Retina (tissue), 1 donor: ENCODE measurements at places on chromosomes 4 and X.
A peak's percentile ranks its signal among the peaks of the same experiment; 100 is the strongest.

GRCh38 chr4:81038636-81039350, 8.3 kb downstream of the BMP3 start:
- DNase-seq, result no peak

DNA sequence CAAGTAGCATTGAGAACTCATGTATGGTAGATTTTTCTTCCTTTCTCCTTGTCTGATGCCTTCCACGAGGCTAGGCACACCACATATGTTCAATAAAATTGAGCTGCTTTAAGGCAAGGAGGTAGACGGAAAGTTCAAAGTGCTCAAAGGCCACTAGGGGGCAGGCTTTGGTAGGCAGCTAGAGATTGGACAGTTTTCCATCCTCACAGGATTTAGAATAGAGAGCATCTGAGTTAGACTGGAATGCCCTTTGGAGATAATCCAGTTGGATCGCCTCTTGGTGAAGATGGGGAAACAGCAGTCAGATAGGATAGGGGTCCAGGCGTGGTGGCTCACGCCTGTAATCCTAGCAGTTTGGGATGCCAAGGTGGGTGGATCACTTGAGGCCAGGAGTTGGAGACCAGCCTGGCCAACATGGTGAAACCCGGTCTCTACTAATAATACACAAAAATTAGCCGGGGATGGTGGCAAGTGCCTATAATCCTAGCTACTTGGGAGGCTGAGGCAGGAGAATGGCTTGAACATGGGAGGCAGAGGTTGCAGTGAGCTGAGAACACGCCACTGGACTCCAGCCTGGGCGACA, 30.4 kb downstream of the ELF4 start:
- peak; percentile 53 for DNase-seq

- no peak for DNase-seq
Measured at GRCh38 chr4:124206779-124207605, 505.5 kb downstream of the ANKRD50 start.

- DNase-seq, result no peak
Measured at GRCh38 chr4:10288830-10289537, 168.2 kb downstream of the ZNF518B start.

DNA sequence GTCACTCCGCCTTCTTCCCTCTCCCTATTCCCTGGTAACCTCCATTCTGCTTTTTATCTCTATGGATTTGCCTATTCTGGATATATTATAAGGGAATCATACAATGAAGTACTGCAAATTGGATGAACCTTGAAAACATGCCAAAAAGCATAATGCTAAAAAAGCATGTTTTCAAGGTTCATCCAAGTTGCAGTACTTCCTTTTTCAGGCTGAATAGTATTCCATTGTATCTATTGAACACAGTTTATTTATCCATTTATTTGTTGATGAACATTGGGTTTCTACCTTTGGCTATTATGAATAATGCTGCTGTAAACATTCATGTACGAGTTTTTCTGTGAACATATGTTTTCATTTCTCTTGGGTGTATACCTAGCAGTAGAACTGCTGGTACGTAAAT, 9.2 kb downstream of the SAP30 start:
- no peak for DNase-seq

- no peak for DNase-seq
Measured at GRCh38 chrX:104695593-104695992, 129.6 kb downstream of the IL1RAPL2 start.

GRCh38 chrX:19566359-19567222, 51.3 kb upstream of the MAP3K15 start:
- no peak for DNase-seq

GRCh38 chr4:17515445-17516407, 761 bp downstream of the CLRN2 start:
- no peak for DNase-seq

DNA sequence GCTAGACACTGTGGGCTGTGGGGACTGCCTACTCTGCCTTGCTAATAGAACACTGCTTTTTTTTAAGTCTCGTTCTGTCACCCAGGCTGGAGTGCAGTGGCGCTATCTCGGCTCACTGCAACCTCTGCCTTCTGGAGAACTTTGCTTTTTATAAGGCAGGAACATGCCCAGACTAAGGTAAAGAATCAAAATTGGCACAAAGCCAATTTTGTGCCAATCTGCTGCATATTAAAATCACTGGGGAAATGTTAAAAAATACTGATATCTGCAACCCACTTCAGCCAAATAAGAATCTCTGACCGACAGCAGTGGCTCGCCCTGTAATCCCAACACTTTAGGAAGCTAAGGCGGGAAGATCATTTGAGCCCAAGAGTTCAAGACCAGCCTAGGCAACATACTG, 36.5 kb upstream of the CEP135 start:
- no peak for DNase-seq

DNA sequence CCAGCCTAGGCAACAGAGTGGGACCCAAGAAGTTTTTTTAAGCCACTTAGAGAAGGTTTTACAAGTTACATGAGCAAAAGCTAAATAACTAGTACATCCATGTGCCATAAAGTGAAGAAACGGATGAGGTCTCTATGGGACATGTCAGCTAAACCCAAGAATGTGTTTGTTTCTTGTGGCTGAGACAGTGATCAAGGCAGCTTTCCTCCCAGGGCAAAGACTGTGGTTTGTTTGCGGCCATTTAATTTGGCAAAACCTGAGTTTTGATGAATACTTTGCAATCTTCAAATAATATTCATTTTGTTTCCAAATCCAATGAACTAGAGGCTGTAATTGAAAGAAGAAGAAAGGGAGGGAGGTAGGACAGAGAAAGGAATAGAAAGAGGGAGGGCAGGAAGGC, 44.9 kb upstream of the SLC2A9 start:
- no peak for DNase-seq

- peak; percentile 34 for DNase-seq
Measured at GRCh38 chr4:104408878-104409277, 85.8 kb downstream of the CXXC4 start.

DNA sequence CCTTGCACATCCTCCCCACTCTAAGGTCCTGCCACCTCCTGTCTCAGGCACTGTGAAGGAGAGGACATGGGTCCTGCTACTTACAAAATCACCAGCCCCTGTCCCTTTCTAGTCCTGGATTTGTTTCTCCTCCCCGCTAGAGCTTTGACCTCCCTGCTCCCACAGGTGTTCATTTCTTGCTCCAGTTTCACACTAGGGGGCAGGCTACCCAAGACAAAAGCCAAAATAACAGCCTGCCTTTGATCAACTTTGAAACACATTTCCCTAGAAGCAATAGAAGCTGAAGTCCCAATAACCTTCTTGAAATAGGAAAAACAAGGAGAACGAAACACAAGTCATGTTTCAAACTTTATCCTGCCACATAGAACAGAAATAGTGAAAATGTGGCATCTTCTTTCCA, 164.4 kb downstream of the QDPR start:
- no peak for DNase-seq

GRCh38 chr4:110310795-110311194, 112.4 kb upstream of the ELOVL6 start:
- DNase-seq, result no peak

GRCh38 chrX:45571453-45571852, 370.8 kb upstream of the DIPK2B start:
- DNase-seq, result no peak

- no peak for DNase-seq
Measured at GRCh38 chr4:57668621-57669020, 558.4 kb upstream of the IGFBP7 start.

- no peak for DNase-seq
Measured at GRCh38 chr4:14059006-14059405, 431.5 kb upstream of the BOD1L1 start.

DNA sequence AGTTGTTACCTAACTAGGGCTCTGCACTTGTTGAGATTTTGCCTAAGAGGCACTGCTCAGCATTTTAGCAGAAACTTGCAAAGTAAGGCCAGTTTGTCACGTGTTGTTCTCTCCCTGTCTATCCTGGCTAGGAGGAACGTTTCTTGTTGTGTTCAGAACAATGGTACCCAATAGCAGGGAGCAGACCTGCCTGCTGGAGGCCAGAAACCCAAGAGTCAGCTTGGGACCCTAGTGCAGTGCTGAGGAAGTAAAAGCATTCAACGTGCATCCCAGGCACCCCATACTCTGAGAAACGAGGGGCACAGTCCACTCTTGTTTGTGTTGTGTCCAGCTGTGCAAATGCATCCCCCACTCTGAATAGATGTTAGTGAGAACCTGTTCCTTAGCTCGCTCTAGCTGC, 42.4 kb downstream of the SOD3 start:
- DNase-seq, result no peak

GRCh38 chr4:78069859-78070258, 12.7 kb downstream of the FRAS1 start:
- no peak for DNase-seq
